ENCODE measurements at places on chromosomes 16 and 17.

DNA sequence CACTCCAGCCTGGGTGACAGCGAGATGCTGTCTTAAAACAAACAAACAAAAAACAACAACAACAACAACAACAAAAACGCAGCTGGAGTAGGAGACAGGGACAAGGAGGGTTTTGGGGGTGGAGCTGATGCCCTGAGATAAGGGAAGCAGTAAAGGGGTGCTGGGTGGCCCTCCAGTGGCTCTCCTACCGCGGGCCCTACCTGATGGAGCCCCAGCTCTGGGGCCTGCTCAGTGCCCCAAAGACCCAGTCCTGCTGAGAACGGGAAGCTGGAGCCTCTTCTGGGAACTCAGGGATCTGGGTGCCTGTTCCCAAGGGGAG, 21.3 kb upstream of the NAGS start:
- DNase-seq = no peak

DNA sequence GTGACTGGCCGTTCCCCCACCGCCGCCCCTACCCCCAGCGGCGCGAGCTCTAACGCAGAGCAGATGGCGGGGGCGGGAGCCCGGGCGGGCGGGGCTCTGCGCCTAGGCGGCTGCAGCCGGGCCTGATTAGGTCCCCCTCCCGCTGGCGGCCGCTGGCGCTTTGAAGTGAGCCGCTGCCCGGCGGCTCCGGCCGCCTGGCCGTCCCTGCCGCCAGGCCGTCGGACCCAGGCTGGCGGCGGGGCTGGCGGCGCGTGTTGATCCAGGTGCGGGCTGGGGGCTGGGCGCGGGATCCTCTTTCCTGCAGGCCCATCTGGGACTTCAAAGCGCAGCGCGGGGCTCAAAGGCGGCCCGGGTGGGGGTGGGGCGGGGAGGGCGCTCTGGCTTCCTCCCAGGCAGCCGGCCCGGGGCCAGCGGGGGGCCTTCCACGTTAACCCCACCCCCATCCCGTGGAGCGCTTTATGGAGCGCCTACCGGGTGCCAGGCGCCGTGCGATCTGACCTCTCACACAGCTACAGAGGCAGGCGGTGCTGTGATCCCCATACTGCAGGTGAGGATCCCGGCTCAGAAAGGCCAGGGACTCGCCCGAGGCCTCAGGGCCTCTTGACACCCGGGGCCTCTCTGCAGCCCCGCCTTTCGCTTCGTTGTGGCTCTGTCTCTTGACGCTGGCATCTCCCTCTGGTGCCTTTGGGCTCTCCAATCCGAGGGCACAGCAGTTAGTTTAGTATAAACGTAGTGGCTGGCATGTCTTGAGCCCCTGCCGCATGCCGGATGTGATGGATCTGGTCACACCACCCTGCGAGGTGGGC, 80.0 kb upstream of the NKD1 start:
- DNase-seq = no peak

- no peak for DNase-seq
Observed at GRCh38 chr17:68029512-68030215, 5.9 kb upstream of the KPNA2 start.

DNA sequence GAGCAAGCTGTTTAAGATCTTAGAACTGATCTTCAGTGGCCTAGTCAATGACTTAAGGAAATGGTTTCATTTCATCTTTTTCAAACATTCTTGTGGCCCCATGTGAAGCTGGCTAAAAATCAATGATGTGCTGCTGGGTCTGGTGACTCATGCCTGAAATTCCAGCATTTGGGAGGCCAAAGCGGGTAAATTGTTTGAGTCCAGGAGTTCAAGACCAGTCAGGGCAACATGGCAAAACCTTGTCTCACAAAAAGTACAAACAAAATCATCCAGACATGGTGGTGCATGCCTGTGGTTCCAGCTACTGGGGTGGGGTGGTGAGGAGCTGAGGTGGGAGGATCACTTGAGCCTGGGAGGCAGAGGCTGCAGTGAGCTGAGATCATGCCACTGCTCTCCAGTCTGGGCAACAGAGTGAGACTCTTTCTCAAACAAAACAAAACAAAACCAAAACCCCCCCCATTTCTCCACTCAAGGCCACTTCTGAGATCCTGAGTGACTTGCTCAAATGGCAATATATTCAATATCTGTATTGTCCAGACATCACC, 17.4 kb upstream of the COL1A1 start:
- peak; percentile 96 for DNase-seq

DNA sequence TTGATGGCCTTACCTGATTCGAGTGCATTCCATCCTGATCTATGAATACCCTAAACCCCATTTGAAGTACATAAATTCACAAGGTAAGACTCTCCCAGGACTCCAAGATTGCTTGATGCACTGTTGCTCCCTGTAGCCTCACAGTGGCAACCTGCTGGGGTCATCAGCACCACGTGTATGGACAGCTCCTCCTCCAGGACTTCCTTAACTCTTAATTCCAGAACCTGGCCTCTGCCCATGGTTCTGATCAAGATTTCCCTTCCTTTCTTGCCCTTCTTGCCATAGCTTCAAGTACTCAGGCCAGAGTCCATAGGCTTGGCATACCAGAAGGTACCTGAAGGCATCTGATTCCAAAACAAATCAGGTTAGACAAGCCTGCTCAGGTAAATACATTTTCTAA, 34.0 kb upstream of the NLK start:
- DNase-seq = peak; percentile 2

GRCh38 chr17:36672403-36672918, 71.1 kb downstream of the MRM1 start:
- no peak for DNase-seq

DNA sequence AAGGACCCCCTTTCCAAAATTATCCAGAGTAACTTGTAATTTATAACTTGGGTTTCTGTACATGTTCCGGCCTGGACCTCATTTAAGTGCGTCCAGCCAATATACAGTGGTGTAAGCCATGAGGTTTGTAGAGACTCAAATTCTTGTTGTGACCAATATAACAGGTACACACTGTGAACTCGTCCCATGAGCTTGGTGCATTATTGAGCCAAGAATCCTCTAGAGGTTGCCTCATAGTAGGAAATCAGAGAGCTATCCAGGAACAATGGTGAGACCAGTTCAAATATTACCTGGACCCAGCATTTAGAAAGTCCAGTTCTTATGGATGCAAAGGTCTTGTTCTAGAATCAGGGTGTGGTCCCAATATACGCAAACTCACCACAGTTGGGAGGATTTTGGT, 138.2 kb downstream of the NPIPB5 start:
- DNase-seq = no peak

DNA sequence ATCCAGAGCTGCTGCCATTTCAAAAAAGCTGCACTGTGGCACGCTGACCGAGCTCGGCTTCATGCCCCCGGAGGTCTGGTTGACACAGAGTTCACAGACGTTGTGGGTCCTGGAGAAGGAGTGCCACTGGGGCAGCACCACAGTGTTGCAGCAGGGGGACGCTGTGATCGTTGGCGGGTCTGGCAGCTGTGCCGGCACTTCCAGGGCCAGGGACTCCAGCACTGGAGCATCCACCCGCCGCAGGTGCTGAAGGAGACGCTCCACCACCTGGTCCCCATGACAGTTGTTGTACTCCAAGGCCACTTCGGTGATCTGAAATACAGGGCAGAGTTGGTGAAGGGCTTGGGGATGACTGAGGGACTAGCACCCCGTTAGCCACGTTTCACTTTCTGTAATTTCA, 23.5 kb downstream of the SNN start:
- DNase-seq = no peak

DNA sequence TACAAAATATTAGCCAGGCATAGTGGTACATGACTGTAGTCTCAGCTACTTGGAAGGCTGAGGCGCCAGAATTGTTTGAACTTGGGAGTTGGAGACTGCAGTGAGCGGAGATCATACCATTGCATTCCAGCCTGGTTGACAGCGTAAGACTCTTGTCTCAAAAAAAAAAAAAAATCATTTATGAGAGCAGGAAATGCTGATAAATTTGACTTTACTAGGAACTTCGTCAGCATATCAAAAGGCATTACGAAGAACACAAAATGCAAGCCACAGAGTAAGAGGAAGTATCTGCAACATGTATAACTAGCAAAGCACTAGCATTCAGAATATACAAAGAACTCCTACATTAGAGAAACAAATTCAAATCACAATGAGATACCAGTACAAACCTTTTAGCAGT, 279.3 kb downstream of the ZFHX3 start:
- DNase-seq = no peak

DNA sequence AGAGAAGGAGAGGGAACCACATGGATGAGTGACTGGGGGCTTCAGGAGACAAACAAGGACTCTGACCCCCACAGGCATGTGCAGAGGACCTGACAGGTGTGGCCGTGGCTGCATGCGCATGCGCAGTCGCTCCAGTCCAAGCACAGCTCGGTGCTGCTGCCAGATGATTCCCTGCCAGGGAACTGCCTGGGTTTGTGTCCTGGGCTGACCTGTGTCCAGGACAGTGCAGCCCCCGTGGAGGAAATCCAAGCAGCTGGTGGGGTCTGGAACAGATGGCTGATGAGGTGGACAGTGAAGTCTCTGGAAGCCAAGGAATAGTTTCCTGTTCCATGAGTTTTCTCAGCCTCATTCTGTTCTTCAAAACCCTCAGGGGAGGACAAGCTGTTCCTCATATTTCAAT, 27.3 kb downstream of the LASP1 start:
- no peak for DNase-seq

DNA sequence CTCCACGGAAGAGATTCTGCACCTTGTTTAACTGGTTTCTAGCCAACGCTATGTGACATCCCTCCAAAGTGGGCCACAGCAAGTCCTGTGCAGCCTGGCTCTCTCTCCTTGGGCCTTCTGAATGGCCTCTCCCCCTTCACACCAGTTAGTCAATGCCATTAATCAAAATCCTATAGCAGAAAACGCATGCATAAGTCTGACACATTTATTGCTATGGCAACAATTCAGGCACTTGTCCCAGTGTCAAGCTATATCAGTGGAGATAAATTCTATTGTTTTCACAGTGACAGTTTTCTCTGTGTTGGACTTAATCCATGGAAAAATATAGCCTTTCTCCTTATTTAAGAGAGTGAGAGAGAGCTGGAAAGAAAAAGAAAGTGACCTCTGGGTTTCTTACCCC, 87.2 kb upstream of the TOX3 start:
- DNase-seq = no peak

GRCh38 chr16:49003022-49003421, 278.6 kb downstream of the CBLN1 start:
- DNase-seq = no peak

DNA sequence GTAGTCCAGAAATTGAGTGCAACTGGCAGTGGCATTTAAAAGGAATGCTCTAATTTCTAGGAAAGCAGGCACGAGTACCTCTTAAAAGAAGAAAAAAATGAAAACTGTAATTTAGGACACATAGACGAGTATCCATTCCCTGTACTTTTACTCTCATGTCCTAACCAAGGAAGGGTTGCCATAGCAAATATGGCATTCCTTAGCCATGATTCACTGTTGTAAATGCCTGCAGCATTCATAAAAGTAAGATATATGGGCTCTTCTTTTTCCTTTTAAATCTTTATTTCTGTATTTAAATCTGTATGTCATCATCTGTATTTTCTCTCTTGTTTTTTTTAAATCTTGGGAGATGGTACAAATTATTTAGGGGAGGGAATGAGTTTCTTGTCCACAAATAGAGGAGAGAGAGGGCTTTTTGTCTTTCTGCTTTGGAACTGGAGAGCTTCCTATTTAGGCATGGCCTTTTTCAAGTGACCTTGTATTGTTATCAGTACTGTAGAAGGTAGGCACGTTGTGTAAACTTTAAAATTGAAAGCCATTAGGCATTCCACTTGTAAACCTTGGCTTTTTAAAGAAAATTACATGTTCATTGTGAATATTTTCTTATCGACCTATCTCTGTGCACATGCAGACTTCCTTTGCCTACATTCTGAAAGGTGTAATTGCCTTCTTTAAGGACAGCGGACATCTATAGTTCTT, 50.0 kb downstream of the TENT4B start:
- DNase-seq = peak; percentile 86

- DNase-seq = no peak
Observed at GRCh38 chr17:78081551-78081950, 47.0 kb downstream of the TMC6 start.

GRCh38 chr17:40026816-40027613, 11.8 kb downstream of the CSF3 start:
- no peak for DNase-seq
